ENCODE measurements at places on chromosomes 7 and 10. TPM values are rescaled to one million over a fixed set of nuclear protein-coding genes. Genes with fewer than 3 reads are reported as not detected.

GRCh38 chr7:33687625-33688024 is 217.7 kb upstream of the BMPER start:
- no peak for DNase-seq

- DNase-seq, result no peak
Observed at GRCh38 chr10:61263518-61263917, 189.7 kb downstream of the TMEM26 start.

Gene PHKG1
- total RNA-seq, result 5.5 TPM

Gene EMX2
- total RNA-seq, result 0.33 TPM
